Left lobe of liver (tissue), 2 donors: ENCODE measurements at places on chromosomes 2 and 18. TPM values are rescaled to one million over a fixed set of nuclear protein-coding genes. Genes with fewer than 3 reads are reported as not detected.

EN1 gene
- not detected for total RNA-seq

DNA sequence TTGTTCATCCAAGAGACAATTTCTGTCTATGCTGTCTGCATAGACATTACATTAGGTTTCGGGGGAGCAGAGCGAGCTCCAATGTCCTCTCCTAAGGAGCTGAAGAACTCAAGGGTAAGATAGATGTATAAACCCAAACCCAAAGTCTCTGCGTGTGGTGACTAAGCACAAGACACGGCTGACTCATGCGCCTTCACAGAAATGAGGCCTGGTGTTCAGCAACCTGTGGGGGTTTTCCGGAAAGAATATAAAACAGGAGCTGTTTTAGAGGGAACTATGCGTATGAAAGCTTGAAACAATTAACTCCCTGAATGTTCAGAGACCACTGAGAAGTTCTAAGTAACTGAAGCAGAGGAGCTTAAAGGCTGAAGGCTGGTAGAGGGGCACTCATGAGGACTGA, 154.7 kb downstream of the SOX11 start:
- no peak for DNase-seq

RND3 gene
- 19.2 TPM for total RNA-seq

DNA sequence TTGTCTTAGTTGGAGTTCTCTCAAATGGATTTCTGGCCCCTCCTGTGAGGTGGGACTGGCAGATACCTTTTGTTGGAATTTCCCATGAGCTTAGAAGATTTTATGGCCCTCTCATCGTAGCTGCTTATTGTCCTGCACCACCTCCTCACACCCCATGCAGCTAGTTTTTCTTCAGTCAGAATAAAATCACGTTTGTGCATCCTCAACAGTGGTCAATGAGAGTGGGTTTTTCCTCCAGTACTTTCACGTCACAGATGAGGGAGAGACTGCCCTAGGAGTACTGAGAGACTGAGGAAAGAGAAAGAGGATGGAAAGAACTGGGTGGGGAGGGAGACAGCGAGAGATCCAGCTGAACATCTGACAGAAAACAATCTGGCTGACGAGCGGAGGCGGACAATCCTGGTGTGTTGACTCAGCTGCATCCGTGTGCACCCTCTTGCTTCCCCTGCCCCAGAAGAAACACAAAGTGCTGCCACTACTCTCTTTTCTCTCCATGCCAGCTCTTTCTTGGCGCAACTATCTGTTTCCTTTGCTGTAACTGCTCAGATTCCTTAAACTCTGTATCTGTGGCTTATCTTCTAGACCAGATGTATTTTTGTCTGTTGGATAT, 7.4 kb downstream of the RAPGEF4 start:
- no peak for DNase-seq
